ENCODE measurements at places on chromosomes 12 and 14.
A peak's percentile ranks its signal among the peaks of the same experiment; 100 is the strongest.

DNA sequence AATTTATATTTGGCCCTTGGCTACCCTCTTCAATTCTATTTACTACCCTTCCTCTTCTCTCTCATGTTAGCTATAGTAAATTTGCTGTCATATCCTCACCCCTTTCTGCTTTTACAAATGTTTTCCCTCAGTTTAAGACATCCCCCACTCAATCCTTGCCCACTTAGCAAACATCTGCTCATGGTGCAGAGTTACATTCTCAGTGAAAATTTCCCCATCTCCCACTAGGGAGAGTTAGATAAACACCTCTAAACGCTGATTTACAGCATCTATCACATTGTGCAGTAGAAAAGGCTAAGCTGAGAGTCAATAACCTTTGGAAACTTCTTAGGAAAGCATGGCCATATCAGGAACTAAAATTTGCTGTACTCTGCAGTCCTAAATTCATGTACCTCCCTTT, 69.0 kb downstream of the DENND5B start:
- DNase-seq: no peak

DNA sequence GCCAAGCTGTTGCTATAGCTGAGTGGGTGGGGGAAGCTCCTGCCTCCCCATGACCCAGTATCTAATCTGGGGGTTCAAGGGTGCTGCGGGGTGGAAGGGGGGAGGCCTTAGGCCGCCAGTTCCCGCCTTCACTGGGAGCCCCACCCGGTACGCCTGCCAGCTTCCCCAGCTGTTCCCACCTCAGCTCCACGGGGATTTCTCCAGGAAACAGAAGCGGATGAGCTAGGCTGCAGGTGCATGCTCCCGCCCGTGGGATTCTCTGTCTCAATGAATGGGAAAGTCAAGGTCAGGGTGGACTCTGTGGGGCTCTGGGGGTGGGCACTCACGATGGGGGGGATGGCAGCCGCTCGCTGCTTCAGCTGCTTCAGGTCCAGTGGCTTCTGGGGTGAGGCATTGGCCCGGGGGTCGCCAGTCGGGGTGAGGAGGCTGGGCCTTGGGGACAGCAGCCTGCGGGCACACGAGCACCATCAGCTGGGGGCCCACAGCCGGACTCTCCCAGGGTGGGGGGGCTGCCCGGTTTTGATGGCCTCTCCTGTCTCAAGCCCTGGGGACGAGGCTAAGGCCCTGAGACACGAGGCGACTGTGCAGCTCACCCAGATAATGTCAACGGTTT, 68.6 kb downstream of the RFLNA start:
- no peak for DNase-seq

GRCh38 chr14:101623685-101624444, 62.6 kb downstream of the DIO3 start:
- DNase-seq: no peak

- DNase-seq: peak; percentile 83
These were observed 42.5 kb downstream of the SMIM41 start for GRCh38 chr12:52121824-52122539.

DNA sequence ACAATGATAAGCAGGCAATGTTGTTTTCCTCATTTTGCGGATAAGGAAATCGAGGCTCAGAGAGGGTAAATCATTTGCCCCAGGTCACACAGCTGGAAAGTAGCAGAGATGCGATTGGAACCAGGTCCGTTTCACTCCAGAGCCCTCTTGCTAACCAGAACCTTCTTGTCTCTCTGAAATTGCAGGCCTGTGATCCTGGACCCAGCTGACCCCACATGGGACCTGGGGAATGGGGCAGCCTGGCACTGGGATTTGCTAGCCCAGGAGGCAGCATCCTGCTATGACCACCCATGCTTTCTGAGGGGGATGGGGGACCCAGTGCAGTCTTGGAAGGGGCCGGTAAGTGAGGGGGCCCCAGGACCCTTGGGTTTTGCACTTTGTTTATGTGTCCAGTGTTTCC, 9.5 kb downstream of the OAS3 start:
- no peak for DNase-seq

DNA sequence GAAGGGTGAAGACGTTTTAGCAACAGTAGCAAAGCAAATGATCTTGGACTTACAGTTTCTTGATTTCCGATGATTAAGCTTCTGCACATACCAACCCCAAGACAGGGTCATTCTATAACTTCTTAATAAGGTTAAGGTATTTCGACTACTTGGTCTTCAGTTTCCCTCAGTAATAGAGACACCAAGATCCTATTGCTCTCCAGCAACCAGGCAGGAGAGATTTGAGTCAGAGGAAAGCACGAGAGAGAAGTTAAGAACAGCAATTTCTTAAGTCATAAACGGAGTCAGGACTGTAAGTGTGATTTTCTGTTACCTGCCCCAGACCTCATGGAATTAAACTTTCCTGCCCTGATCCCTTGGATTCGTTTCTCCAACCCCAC, 215.6 kb downstream of the TTC8 start:
- no peak for DNase-seq

- peak; percentile 10 for DNase-seq
These were observed 105.1 kb downstream of the PRIMA1 start for GRCh38 chr14:93683226-93683625.

GRCh38 chr12:111166779-111167540, 201.9 kb downstream of the PHETA1 start:
- no peak for DNase-seq

GRCh38 chr14:60197629-60198303, 32.6 kb upstream of the DHRS7 start:
- DNase-seq: no peak

- no peak for DNase-seq
These were observed 445.5 kb upstream of the FBXO33 start for GRCh38 chr14:39877577-39878190.

- DNase-seq: no peak
These were observed 42.0 kb upstream of the NT5DC3 start for GRCh38 chr12:103882861-103883596.

DNA sequence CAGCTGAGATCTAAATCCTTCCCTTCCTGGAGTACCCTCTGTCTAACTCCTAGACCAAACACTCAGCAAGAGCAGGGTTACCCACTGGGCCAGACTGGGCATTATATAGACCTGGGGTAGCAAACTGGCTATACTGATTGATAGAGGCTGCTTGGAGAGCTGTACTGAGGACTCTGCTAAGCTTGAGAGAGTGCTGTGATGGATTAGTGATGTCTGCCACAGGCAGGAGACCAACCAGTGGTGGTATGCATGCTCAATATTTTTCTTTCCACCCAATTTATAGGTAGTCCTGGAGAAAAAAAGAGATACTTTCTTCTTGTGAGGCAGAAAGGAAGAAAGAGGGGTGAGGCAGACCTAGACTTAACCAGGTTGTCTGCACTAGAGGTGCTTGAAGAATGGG, 33.3 kb downstream of the DTX1 start:
- DNase-seq: no peak

DNA sequence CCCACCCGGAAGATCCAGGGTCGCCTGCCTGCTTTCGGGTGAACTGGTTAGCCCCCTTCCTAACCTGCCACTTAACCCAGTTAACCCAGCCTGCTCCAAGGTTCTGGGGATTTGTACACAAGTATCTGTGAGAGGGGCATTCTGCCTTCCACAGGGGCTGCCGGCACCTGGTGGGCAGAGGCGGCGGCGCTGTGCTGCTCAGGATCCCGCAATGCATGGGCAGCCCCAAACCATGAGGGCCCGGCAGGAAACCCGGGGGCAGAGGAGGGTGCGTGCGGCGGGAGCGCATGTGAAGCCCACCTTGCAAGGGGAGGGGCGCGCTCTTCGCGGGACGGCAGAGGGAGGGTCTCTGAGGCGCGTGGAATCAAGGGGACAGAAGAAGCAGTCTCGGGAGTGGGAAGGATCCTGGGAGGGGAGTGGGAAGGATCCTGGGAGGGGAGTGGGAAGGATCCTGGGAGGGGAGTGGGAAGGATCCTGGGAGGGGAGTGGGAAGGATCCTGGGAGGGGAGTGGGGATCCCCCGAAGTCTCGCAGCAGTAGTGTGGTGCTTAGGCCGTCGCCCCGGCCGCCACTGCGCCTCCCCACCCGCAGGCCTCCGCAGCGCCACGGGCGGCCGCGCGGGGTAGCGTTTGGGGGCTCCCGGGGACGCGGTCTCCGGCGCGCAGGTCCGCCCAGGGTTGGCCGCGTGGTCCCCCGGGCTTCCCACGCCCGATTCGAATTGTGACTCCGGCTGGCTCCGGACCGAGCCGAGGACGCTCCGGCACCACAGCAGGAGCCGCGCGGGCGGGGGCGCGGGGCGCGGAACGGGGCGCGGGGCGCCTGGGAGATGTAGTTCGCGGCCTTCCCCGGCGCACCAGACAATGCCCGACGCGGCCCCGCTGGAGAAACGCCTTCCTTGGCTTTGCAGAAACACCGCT, 4.9 kb upstream of the MTA1 start:
- DNase-seq: peak; percentile 75

GRCh38 chr12:98635657-98636323, 8.8 kb downstream of the IKBIP start:
- no peak for DNase-seq

- DNase-seq: no peak
These were observed 8.7 kb downstream of the WNT1 start for GRCh38 chr12:48986720-48987291.

- no peak for DNase-seq
These were observed 241.2 kb downstream of the RBM19 start for GRCh38 chr12:113724794-113725556.

GRCh38 chr12:100404769-100405407, 48.0 kb downstream of the SLC17A8 start:
- DNase-seq: peak; percentile 72

GRCh38 chr14:61322799-61323290, 1.5 kb downstream of the PRKCH start:
- no peak for DNase-seq
